ENCODE measurements at places on chromosomes 16 and 17. TPM values are rescaled to one million over a fixed set of nuclear protein-coding genes. Genes with fewer than 3 reads are reported as not detected.

Gene IQCK
- total RNA-seq = 9.6 TPM

Gene PRSS33
- not detected for total RNA-seq

Gene NDRG4
- 7.3 TPM for total RNA-seq

Gene LMF1
- 28.2 TPM for total RNA-seq

Gene CA7
- not detected for total RNA-seq

Gene CCL2
- 384 TPM for total RNA-seq

Gene VAT1
- total RNA-seq = 147 TPM

Gene PDE6G
- not detected for total RNA-seq

Gene CA5A
- total RNA-seq = not detected

Measured in regular cardiac myocyte (primary cell).